Right lung (tissue), 10 donors: ENCODE measurements at places on chromosomes 2 and 18. TPM values are rescaled to one million over a fixed set of nuclear protein-coding genes. Genes with fewer than 3 reads are reported as not detected.

ADI1 gene
- 45.5 TPM for polyA plus RNA-seq

STARD6 gene
- polyA plus RNA-seq: not detected

GPR35 gene
- 3.7 TPM for polyA plus RNA-seq

PCARE gene
- polyA plus RNA-seq: 0.06 TPM

SLC9A4 gene
- 0.03 TPM for polyA plus RNA-seq

CLEC4F gene
- 0.07 TPM for polyA plus RNA-seq

SCN7A gene
- 99.0 TPM for polyA plus RNA-seq

ADD2 gene
- polyA plus RNA-seq: 7.5 TPM

POTEC gene
- polyA plus RNA-seq: not detected

ALK gene
- 0.04 TPM for polyA plus RNA-seq

KCNG2 gene
- polyA plus RNA-seq: 0.20 TPM

SCN3A gene
- 1.3 TPM for polyA plus RNA-seq

TRIM54 gene
- polyA plus RNA-seq: not detected

GRCh38 chr2:209549589-209549988, 125.7 kb downstream of the MAP2 start:
- no peak for DNase-seq

DNA sequence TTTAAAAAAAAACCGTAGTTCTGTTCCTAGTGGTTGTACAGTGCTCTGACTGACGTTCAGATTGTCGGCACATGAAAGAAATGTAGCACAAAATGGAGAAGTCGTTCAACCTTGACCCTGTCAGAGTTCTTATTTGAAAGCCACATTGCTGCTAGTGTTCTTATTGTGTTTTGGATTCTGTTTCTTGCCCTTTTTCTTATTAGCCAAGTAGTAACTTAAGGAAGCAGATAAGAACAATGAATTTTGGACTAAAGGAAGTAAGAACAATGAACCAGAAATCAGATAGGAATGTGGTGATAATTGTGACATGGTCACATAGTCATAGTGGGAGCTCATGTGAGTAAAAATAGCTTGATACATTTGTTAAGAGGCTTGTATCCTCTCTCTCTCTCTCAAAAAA, 45.9 kb downstream of the RPIA start:
- DNase-seq: peak; percentile 8

GRCh38 chr2:215419113-215419512, 16.8 kb downstream of the FN1 start:
- no peak for DNase-seq

- DNase-seq: no peak
These were observed 15.8 kb upstream of the RTTN start for GRCh38 chr18:70221156-70221914.

- no peak for DNase-seq
These were observed 297.1 kb upstream of the SESTD1 start for GRCh38 chr2:179561702-179562101.

DNA sequence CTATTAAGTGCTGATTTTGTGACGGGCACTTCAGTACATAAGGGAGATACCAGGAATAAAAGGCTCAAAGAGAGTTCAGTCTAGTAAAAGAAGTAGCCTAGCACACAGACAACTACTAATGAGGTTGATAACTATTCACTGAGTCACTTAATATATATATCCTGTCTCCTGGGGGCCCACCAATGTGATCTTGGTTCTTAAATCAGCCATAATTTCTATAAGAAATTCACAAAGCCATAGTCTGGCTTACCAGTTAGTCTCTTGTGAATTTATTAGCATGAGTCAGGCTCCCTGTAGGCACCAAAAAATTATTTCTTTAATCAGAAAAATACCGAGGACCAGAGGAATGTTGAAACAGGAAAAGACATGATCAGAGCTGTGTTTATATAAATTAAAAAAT, 10.4 kb downstream of the KCNE4 start:
- DNase-seq: no peak

GRCh38 chr18:41690332-41691127, 264.5 kb upstream of the PIK3C3 start:
- no peak for DNase-seq

- peak; percentile 44 for DNase-seq
These were observed 808.1 kb downstream of the RNF144A start for GRCh38 chr2:7725171-7725849.

DNA sequence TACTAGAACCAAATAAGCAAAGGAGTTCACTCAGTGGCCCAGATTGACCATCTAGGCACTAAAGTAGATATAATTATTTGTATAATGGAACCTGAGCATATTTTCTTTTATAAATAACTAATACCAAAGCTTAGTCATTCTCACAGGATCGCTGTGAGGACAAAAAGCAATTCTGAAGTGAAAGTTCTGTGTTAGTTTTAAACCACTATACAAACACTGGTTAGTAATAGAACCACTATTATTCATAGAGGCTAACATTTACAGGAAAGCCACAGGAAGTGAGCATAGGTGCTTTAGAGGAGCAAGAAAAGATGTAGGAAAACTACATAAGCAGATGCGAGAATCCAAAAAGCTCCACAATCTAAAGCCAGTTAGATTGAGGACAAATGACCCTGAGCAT, 364.7 kb downstream of the XIRP2 start:
- DNase-seq: no peak

DNA sequence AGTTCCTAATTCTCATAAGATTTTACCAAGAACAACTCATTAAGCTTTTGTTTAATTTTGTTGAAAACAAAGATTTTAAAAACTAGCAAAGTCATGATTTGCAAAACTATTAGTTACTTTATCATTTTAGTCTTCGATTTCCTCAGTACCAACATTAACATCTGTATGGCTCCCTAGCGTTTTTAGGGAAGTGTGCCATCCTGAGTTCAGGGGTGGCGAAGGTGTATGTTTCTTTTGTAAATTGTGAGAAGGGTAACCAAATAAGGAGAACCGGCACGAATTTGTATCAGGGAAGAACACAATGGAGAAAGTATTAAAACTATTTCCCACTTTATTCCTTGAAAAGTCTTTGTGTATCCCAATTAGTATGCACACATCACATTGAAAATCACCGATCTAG, 419.9 kb downstream of the DSC3 start:
- no peak for DNase-seq

- DNase-seq: no peak
These were observed 130.6 kb downstream of the USP34 start for GRCh38 chr2:61340242-61340641.

DNA sequence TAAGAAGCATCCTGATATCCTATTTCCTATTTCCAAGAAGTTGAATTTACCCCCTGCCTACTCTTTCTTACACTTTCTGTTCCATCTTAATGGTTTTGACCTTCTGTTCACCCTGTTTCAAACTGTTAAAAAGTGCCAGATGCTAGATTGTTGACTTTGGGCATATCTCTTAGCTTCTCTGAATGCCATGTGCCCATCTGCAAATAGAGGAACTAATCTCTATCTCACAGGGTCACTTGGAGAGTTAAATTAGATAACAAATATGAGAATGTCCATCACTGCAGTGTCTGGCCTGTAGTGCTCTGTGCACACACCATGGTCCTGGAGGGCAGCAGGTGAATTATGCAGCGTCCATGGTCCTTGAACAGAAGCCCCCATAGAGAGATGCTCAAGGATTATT, 83.8 kb downstream of the LRATD1 start:
- no peak for DNase-seq

DNA sequence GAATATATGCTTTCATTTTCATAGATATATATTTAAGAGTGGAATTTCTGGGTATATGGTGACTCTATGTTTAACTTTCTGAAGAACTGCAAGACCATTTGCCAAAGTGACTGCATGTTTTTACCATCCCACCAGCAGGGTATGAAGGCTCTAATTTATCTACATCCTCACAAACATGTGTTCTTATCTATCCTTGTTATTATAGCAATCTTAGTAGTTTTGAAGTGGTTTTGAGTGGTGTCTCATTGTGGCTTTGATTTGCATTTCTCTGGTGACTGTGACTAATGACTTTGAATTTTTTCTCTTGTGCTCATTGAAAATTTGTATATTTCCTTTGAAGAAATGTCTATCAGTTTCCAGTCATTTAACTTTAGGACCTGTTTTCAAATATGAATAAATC, 310.2 kb upstream of the NRP2 start:
- DNase-seq: no peak

DNA sequence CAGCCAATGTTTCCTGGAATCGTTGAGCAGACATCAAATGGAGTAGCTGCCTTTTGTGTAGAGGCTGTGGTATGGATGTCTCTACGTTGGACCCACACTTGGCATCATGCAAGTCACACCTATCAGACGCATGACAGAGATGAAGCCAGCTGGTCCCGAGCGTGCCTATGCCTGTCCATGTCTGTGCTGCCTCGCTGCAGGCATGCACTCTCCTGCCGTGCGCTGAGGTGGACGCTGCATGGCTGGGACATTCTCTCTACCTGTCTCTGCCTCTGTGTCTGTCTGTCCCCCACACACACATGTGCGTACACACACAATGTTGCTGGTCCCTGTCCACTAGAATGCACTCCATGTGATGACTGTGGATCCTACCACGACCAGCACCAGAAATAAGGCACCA, 514.2 kb upstream of the MYT1L start:
- DNase-seq: no peak

GRCh38 chr18:74396171-74397169, 60.6 kb downstream of the DIPK1C start:
- DNase-seq: peak; percentile 60

DNA sequence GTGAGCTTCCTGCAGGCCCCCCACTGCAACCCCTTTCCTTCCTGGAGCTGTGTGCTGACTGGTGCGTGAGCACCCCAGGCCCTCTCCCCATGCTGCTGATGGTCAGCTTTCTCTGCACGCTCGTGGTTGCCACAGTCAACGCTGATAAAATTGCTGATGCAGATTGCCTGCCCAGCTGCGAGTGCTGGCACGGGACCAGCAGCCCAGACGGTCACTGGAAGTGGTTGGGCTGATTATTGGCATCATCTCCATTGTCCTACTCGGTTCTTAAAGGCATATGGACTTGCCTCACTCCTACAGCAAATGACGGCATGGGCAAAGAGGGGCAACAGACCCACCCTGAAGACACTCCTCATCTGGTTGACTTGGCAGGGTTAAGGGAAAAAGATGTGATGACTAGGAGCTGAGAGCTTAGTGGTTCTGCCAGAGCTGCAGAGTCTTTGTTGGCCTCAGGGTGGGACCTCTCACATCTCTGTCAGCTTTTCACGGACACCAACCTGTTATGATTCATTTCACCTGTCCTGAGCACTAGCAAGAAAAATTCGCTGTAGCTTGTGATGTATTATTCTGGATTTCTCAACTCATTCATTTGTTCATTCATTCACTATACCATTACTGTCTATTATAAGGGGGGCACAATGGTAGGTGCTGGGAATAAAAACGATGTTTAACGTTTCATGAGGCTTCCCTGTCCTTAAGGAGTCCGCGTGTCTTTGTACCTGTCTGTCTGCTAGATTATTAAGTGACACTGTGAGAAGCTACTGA, 38.4 kb downstream of the PAX8 start:
- peak; percentile 93 for DNase-seq

DNA sequence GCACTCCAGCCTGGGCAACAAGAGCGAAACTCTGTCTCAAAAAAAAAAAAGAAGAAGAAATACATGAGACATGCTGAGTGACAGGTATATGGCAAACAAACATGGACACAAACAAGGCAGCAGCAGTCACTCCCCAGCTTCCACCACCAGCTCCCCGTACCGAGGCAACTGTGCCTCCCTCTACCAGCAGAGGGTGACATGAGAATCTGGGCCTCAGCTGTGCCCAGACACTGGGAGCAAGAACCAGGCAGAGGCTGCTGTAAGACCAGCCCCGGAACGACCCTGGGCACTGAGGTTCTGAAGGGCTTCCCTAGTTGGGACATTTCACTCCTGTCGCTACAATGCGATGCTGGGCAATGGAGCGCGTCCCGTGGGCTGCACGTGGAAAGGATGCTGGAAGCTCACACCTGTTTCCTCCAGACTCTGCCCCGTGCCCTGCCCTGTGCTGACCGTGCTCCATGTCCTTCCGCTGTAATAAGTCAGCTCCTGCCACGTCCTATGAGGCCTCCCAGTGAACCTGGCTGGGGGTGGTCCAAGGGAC, 37.1 kb downstream of the BOK start:
- no peak for DNase-seq

- no peak for DNase-seq
These were observed 558.4 kb downstream of the SLC4A3 start for GRCh38 chr2:220185766-220186305.

- no peak for DNase-seq
These were observed 83.6 kb upstream of the PIK3C3 start for GRCh38 chr18:41871229-41872000.

- no peak for DNase-seq
These were observed 19.2 kb downstream of the DAW1 start for GRCh38 chr2:227890495-227891079.

DNA sequence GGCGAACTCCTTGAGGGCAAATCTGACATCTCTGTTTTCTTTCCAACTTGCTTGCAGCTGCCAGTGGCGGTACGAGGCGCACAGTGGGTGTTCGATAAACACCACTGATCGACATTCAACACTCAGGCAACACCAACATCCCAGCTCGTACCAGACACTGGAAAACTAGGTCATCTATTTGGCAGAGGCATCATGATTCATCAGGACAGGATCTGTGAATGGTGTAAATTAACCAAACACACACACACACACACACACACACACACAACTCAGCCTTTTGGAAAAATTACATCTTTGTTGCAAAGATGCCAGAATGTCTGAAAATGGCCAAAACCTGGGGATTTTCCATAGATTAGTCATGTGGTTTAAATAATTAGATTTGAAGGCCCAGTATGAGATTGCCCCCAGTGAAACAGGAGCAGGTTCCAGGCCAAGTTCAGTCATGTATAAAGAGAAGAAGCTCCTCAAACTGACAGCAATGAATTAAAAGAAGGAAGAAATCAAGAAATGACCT, 150.5 kb upstream of the NCKAP5 start:
- DNase-seq: no peak

GRCh38 chr2:31192851-31193392, 24.4 kb downstream of the CAPN14 start:
- no peak for DNase-seq

DNA sequence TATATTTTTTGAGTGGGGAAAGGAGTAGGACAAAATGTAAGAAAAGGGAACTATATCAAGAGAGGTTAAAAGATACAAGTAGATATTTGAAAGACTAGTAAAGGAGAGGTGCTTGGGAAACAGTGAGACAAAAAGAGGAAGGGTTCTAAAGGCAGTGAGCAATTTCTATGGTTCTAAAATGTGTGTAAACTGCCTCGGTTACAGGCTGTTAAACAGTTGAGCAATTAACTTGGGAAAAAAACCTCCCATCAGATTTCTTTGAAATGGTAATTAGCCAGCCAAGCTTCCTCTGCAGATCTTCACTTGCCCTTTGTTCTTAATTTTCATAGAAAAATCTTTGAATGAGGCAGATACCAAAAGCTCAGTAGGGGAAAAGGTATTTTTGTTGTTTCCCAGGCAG, 238.7 kb upstream of the KCNH7 start:
- no peak for DNase-seq

GRCh38 chr2:218166791-218167190, at the start of gene CXCR1:
Gene CXCR1 (minus strand): TSS chr2:218166962. CDS start chr2:218165211, 1,751 bp downstream.
- no peak for DNase-seq

DNA sequence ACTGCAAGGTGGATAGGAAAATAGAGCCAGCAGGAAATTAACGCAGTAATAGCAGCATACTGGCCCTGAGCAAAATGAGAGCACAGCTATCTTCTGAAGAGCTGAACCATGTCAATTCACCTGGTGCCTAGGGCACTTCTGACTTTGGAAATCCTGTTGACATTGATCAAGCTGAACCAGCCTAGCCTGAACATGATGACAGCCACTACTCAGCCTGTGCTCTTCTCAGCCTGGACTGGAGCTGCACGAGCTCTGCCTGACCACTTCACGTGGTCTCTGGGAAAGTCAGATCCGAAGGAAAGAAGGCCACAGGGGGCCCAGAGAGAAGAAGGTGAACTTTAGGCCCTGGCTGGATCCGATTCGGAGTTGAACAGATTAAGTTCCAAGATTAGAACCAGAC, 421.9 kb downstream of the LPIN1 start:
- DNase-seq: no peak
